ENCODE measurements at places on chromosomes 4 and X.

GRCh38 chrX:75957107-75957610 is 172.1 kb upstream of the MAGEE2 start:
- DNase-seq: no peak

DNA sequence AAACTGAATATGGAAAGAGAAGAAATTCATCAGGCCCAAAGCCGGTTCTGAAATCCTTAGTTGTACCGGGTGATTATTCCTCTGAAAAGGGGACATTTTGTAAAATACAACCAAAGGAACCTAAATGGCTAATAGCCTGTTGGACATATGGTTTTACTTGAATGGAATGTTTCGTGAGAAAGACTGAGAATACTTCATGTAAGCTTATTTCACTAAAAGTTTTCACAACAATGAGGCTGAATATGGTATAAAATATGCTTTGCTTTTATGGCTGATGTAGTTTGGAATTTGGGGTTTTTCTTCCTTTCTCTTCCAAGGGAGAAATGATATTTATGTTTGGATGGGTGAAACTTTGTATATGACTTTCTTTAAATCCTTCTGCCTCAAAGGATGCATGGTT is 2.7 kb downstream of the GRIA3 start:
- DNase-seq: no peak

GRCh38 chrX:37380924-37381323 is 31.8 kb downstream of the PRRG1 start:
- no peak for DNase-seq

- DNase-seq: no peak
Observed at GRCh38 chrX:32524385-32524784, 687.0 kb downstream of the DMD start.

GRCh38 chr4:135123632-135124031 is 922.0 kb upstream of the PABPC4L start:
- DNase-seq: no peak

DNA sequence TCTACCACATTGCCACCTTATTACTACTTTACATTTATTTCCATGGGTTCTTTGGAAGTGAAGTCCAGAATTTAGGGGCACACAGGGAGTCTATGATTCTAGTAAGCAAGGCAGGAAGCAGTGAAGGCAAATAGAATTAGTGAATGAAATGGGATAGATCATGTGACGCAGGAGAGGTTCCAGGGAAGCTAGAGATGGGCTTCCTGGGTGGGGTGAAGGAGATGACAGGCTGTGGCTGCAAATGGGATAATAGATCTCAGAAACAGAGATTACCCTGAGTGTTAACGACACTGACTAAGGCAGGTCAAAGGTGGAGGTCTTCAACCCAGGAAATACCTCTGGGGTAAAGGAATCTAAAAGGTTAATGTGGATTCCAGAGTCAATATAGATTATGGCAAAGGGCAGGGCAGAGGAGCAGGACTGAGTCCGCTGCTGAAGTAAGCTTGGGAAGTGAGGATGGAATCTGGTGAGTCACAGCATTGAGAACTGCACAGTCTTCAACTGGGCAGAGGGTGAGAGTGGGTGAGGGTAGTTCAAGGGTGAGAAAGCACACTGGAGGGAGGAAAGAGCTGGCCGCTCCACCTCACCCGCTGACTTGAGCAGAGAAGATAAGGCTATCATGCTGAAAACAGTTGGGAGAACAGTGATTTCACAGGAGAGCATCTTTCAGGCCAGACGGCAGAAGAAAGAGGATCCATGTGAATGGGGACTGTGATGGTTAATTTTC is 70.8 kb downstream of the ANXA3 start:
- DNase-seq: peak; percentile 38

DNA sequence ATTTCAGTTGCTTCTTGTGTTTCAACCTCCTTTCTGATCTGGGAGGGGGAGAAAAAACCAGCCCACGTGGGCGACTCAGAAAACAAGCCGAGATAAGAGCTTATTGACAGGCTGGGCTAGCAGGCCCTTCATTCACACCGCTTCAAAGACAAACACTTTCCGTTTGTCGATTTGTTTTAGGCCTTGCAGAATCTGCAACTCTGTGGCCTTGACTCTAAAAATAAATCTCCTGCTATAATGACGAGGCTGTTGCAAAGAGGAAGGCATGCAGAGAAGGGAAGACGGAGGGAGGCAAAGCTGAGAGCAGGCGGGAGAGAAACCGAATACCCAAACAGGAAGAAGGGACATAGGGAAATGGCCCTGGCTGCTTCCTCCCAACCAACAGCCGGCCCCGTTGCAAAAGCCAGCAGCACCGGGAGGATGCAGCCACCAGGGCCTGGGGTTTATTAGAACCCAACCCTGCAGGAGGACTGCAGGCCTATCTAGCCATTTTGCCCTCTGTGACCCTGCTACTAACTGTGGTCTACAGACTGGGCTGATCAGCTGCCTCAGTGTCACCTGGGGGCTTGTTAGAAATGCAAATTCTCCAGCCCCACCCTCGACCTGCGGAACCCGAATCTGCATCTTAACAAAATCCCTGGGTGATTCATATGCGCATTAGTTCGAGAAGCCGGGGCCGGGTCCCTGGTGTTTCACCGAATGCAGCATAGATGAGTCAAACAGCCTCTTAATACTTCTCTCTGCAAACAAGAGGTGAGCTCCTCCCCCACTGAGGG is 325.5 kb downstream of the BCOR start:
- DNase-seq: no peak

DNA sequence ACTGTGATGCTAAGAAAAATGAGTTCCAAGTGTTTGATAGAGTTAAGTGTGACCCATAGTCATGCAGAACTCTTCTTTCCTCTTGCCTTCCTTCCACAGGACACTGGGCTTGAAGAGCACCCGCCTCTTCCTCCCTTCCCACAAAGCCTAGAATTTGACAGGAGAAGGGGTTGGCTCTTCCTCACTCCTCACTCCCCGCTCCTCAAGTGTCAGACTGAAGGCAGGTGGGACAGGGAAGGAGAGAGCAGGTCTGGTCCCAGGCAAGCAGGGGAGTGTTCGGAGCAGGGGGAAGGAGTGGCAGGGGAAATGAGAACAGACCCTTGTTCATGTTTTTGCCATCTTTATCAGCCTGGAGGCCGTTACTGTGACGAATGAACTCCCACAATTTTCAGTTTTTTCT is 10.7 kb downstream of the MAGED2 start:
- DNase-seq: no peak

GRCh38 chr4:107647591-107647990 is 72.4 kb downstream of the PAPSS1 start:
- no peak for DNase-seq

- no peak for DNase-seq
Observed at GRCh38 chr4:14769993-14770392, 232.3 kb upstream of the CPEB2 start.

DNA sequence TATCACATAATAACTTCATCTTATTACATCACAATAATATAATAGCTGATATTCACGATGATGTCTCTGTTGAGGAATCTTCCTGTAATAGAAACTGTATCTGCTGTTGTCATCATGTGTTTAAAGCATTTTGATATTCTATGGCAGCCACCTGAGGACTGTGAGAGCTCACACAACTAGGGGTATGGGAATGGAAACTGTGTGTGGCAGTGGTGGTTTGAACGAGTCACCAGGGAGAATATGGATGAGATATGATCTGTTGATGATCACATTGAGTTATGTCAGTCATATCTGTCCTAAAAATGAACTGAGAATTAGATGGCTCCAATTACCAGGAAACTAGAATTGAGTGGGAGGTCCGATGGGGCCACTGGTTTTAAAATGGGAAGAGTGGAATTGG is 169.6 kb downstream of the MID1IP1 start:
- DNase-seq: no peak

- no peak for DNase-seq
Observed at GRCh38 chr4:2047031-2047660, 12.0 kb upstream of the NAT8L start.

GRCh38 chr4:11635342-11635741 is 206.6 kb upstream of the HS3ST1 start:
- DNase-seq: peak; percentile 96

GRCh38 chr4:147731580-147732517 is at the start of gene ARHGAP10:
TSS of gene ARHGAP10 (plus strand) at chr4:147732088. CDS start at chr4:147732302, 214 bp downstream.
- DNase-seq: peak; percentile 49

DNA sequence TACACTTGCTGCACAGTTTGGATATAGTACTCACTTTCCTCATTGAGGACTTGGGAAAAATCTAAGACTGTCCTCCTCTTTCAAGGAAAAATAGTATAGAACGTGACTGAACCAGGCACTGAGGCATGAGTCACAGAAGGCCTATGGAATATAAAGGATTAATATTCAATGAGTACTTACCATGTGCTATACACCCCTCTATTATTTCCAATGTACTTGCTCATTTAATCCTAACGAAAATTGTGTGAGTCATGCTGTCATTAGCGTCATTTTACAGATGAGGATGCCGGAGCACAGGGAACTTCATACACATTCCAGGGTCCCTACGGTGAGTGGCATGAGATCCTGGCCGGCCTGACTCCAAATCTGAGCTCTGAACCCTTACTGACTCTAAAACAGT is 2136.2 kb upstream of the TENM3 start:
- DNase-seq: no peak

- no peak for DNase-seq
Observed at GRCh38 chr4:170274616-170275015, 184.9 kb upstream of the AADAT start.

DNA sequence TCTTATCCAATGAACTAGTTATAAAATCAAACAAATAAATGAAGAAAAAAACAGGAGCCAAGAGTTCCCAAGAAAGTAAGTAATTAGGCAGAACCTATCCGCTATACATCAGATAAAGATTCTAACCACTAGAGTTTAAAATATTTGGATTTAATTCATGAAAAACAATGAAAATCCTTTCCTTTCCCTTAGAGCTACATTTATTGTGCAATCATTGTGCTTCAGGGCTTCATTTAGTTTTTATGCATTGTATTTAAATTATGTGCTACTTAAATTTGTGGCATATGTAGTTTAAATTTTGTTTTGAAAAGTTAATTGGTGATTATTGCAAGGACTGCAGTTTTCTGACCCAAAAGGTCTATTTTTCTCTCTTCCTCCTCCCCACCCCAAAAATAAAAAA is 17.9 kb downstream of the GNRHR start:
- no peak for DNase-seq

DNA sequence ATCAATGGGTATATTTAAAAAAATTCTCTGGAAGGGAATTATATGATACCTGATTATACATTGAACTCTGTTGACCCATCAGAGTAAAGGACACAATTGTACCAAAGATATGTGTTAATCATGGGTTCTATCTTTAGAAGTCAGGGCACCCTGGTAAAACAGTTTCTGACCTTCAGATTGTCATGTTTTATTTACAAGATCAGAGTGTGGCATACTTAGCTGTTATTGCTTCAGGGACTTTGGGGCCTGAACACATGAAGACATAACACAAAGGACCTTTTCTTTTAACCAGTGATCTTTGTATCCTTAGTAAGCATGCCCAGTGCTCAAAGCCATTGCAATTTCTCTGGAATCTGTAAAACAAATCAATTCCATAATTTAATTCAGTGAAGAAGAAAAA is 204.8 kb upstream of the RPS6KA3 start:
- DNase-seq: no peak

- DNase-seq: no peak
Observed at GRCh38 chrX:644304-645281, 14.0 kb downstream of the SHOX start.

DNA sequence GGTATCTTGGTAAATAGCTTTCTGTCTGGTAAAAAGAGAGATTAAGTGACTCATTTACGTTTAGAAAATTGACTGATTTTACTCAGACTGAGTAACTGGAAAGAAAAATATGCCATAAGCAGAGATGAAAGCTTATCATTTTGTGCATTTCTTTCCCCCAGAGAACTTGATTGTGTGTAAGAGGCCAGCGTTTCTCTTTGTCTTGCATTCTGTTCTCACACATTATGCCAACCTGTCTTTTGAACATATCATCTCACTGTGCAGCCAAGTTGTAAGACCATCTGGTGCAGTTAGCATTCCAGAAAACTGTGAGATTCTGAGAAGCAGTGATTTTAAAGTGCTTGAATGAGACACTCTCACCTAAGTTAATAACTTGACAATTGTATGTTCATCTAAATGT is 651.3 kb downstream of the TECRL start:
- DNase-seq: no peak

DNA sequence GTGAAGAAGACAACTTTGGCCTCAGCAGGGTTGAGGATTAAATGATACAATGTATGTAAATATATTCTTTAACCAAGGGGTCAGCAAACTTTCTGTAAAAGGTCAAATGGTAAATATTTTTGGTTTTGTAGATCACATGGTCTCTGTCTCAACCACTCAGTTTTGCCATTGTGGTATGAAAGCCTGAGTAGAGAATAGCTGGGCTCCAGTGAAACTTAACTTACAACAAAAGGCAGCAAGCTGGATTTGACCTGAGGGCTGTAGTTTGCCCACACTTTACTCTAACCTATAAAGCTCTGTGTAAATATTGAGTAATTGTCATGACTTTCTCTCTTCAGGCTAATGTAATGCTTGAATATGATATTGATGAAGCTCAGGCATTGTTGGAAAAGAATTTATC is 19.6 kb downstream of the VBP1 start:
- no peak for DNase-seq

GRCh38 chr4:183140911-183141320 is 41.9 kb downstream of the WWC2 start:
- no peak for DNase-seq

- peak; percentile 45 for DNase-seq
Observed at GRCh38 chr4:15469402-15470127, at the start of gene CC2D2A. TSS of gene CC2D2A (plus strand) at chr4:15469882. CDS start at chr4:15475933, 6,051 bp downstream.

DNA sequence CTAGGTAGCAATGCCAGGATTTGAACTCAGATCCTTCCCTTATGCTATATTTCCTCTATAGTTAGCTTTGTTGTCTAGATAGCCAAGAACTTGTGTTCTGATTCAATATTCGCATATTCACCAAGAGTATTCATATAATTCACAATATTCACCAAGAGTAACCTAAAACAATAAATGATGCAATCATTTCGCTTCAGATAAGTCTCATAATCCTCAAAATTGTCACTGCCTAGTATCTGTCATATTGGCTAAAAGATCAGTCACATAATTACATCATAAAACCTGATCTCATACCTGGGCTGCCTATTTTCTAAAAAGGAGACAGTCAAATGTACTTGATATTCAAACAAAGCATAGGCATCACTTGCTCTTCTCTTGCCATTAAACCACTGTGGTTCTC is 199.7 kb upstream of the CPEB2 start:
- DNase-seq: no peak

- DNase-seq: no peak
Observed at GRCh38 chr4:125492957-125493356, 178.2 kb downstream of the FAT4 start.

DNA sequence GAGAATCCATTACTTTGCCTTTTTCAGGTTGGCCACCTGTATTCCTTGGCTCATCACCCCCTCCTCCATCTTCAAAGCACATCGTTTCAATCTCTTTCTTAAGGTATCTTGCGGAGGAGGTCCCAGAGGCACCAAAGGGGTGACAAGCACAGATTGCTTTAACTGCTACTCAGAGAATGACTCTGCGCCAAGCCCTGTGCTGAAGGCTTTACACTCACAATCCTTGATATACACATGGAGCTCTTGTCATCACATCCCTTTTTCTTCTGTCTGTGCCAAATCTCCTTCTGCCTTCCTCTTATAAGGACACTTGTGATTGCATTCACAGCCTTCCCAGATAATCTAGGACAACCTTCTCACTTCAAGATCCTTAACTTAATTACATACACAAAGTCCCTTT is 134.7 kb upstream of the MAMLD1 start:
- DNase-seq: no peak

Data from trophoblast cell (in vitro differentiated cells and primary cell).